ENCODE measurements at places on chromosomes 6 and 20. TPM values are rescaled to one million over a fixed set of nuclear protein-coding genes. Genes with fewer than 3 reads are reported as not detected.

PRRT1 gene
- total RNA-seq, result not detected

FAM209A gene
- total RNA-seq, result not detected

DLK2 gene
- 0.90 TPM for total RNA-seq

PKIB gene
- total RNA-seq, result 13.1 TPM

DLL1 gene
- under 0.01 TPM for total RNA-seq

CRYBG1 gene
- total RNA-seq, result 1.1 TPM

COL19A1 gene
- under 0.01 TPM for total RNA-seq

SMOC2 gene
- not detected for total RNA-seq

PLCB1 gene
- total RNA-seq, result 16.1 TPM
